Ovary (tissue), 10 donors: ENCODE measurements at places on chromosomes 2 and 18. TPM values are rescaled to one million over a fixed set of nuclear protein-coding genes. Genes with fewer than 3 reads are reported as not detected.
A peak's percentile ranks its signal among the peaks of the same experiment; 100 is the strongest.

Gene IL37
- not detected for total RNA-seq

Gene TRIP12
- 221 TPM for total RNA-seq

Gene DUSP19
- total RNA-seq: 4.7 TPM

Gene ZNF396
- total RNA-seq: 2.4 TPM

Gene DRC1
- total RNA-seq: 1.8 TPM

Gene PPP1R1C
- not detected for total RNA-seq

GRCh38 chr18:35661483-35662146 is 80.1 kb downstream of the GALNT1 start:
- DNase-seq: no peak

- no peak for DNase-seq
Measured at GRCh38 chr18:9353596-9353995, 19.0 kb downstream of the TWSG1 start.

GRCh38 chr18:23916338-23916737 is 98.2 kb upstream of the TTC39C start:
- DNase-seq: no peak

DNA sequence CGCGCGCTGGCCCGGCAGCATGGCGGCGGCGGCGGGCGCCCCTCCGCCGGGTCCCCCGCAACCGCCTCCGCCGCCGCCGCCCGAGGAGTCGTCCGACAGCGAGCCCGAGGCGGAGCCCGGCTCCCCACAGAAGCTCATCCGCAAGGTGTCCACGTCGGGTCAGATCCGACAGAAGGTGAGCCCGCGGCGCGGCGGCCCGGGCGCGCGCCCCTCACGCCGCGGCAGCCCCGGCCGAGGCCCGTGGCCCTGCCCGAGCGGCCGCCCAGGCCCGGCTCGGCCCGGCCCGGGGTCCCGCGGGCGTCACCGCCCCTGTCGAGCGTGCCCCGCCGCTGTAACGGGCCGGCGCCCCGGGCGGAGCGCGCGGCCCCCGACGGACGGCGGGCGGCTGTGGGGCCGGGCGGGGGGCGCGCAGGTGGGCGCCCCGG is 218 bp downstream of the DGKD start:
- DNase-seq: no peak

GRCh38 chr18:22164337-22165048 is 4.9 kb upstream of the GATA6 start:
- peak; percentile 50 for DNase-seq

- DNase-seq: no peak
Measured at GRCh38 chr18:23498117-23498516, 5.2 kb upstream of the RMC1 start.

DNA sequence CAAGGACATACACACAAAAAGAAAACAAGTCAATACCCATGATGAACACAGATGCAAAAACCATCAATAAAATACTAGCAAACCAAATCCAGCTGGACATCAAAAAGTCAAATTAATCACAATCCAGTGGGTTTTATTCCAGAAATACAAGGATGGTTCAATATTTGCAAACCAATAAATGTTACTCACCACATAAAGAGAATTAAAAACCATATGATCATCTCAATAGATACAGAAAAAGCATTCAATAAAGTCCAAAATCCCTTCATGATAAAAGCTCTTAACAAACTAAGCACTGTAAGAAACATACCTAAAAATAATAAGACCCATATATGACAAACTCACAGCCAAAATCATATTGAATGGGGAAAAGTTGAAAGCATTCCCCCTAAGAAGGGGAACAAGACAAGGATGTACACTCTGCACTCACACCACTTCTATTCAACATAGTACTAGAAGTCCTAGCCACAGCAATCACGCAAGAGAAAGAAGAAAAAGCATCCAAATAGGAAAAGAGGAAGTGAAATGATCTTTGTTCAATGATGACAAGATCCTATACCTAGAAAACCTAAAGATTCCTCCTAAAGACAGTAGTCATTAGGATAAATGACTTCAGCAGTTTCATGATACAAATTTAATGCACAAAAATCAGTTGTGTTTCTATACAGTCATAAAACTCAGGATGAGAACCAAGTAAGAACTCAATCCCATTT is 62.6 kb downstream of the TRAPPC8 start:
- no peak for DNase-seq

GRCh38 chr2:99404797-99405669 is 67.8 kb downstream of the EIF5B start:
- DNase-seq: no peak

DNA sequence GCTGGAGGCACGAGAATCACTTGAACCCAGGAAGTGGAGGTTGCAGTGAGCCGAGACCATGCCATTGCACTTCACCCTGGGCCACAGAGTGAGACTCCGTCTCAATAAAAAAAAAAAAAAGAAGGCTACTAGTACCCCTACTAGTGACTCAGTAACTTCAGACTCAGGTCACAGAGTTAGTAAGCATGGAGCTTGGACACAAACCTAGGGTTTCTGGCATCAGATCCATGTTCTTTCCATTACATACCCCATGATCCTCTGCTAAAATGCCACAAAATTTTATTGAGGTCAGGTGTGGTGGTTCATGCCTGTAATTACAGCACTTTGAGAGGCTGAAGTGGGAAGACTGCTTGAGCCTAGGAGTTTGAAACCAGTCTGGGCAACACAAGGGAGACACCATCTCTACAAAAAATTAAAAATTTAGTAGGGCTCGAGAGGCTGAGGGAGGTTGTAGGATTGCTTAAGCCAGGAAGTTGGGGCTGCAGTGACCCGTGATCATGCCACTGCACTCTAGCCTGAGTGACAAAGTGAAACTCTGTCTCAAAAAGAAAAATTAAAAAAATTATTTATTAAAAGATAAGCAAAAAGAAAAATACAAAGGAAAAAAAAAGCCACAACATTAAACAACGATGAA is 45.1 kb downstream of the DHX57 start:
- no peak for DNase-seq

DNA sequence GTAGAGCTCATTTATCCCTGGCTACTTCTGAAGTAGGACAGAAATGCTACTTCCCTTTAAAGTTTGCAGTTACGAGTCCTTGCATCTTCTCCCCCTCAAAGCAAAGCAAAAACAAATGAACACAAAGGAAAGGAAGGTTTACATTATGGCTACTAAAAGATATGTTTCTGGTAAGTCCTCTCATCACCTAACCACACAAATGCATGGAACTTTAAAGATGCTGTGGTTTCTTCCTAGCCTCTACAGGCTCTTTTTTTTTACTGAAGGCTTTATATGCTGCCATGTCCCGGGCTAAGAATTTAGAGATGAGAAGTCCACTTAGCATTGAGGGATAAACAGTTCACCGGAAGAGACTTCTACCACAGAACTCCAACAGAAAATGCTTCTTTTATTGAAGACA is 291.2 kb downstream of the SS18 start:
- no peak for DNase-seq

GRCh38 chr2:205773989-205774388 is 91.7 kb downstream of the NRP2 start:
- DNase-seq: no peak
